ENCODE measurements at places on chromosomes 4 and X.
A peak's percentile ranks its signal among the peaks of the same experiment; 100 is the strongest.

GRCh38 chr4:151259752-151260151 is 17.2 kb upstream of the PRSS48 start:
- no peak for DNase-seq

GRCh38 chrX:134460862-134461220 is 876 bp downstream of the HPRT1 start:
- peak; percentile 2 for DNase-seq

DNA sequence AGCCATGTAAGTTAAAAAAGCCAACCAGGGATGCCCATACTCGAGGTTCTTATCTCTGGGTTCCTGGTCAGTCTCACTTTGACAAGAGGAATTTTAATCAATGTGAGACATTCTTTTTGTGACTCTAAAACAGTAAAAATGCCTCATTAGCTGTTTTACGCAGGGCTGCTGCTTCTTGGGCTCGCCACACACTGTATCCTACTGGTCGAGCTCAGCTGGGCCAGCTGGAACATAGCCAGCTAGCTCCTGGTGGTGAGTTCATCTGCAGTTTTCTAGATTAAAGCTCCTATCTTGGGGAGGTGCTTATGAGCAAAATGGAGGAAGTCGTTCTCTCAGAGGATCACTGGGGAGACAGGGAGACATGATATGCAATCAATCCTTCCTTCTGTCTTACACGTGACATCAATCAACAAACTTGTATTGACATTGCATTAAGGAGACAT is 55.9 kb upstream of the LEF1 start:
- DNase-seq = no peak

DNA sequence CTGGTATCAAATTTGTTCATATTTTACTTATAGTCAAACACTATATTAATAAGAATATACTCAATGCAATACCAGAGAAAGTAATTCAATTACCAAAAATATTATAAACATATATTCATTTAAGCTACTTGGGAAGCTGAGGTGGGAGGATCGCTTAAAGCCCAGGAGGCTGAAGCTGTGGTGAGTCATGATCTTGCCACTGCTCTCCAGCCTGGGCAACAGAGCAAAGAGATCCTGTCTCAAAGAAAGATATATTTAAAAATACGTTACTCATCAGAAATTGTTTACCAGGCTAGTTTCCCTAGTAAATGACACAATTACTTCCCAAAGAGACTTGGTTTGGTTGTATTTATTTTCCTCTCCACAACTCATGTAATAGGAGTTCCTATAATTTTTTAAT is 433.6 kb downstream of the GASK1B start:
- no peak for DNase-seq

GRCh38 chr4:152572417-152573086 is 36.7 kb upstream of the FBXW7 start:
- no peak for DNase-seq

- no peak for DNase-seq
These were observed 16.4 kb upstream of the GUCY1B1 start for GRCh38 chr4:155742310-155743015.

GRCh38 chrX:124383354-124383753 is 37.0 kb downstream of the SH2D1A start:
- DNase-seq = no peak
